ENCODE measurements at places on chromosomes 2 and 18. TPM values are rescaled to one million over a fixed set of nuclear protein-coding genes. Genes with fewer than 3 reads are reported as not detected.

Gene AQP12B
- not detected for total RNA-seq

Gene NCKAP5
- 4.9 TPM for total RNA-seq

Gene BMP10
- total RNA-seq, result not detected

Gene SMYD1
- total RNA-seq, result not detected

Gene TMEM87B
- total RNA-seq, result 31.4 TPM

Gene STPG4
- 0.91 TPM for total RNA-seq

Gene OSR1
- 3.6 TPM for total RNA-seq

Gene DSC3
- total RNA-seq, result 696 TPM

- no peak for DNase-seq
These were observed 225.4 kb upstream of the ID2 start for GRCh38 chr2:8456151-8457091.

DNA sequence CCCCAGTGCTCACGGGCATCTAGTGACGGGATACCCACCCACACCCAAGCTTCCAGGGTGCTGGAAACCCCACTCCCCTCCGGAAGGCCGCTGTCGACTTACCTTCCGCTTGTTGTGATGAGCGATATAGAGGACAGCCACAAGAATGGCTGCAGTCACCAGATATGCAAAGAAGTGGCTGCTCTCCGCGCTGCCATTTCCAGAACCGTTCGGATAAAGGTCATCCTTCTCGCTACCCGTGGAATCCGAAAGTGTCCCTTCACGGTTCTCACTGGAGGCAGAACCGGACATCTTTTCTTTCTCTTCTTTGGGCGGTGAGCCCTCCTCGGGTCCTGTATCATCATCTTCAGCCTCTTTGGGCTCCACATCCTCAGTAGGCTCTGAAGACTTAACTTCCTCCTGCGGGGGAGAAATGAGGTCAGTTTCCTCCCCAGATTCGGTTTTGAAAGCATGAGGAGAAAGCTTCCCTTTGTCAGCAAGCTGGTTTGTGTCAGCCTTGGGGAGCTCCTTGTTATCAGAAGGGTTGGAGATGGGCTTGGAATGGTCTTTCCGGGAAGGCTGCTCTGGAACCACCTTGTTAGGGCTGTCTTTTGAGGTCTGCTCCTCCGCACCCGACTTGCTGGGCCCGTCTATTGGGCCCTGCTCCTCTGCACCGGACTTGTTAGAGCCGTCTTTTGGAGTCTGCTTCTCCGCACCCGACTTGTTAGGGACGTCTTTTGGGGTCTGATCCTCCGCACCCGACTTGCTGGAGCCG, 1.2 kb downstream of the TGOLN2 start:
- DNase-seq, result no peak

GRCh38 chr2:138630164-138630563, 128.6 kb downstream of the SPOPL start:
- no peak for DNase-seq

- DNase-seq, result no peak
These were observed 111.5 kb downstream of the MBP start for GRCh38 chr18:77021075-77021474.

- DNase-seq, result no peak
These were observed 126.2 kb upstream of the VRK2 start for GRCh38 chr2:57920342-57920939.

GRCh38 chr2:54546518-54546917, 90.4 kb downstream of the SPTBN1 start:
- no peak for DNase-seq

DNA sequence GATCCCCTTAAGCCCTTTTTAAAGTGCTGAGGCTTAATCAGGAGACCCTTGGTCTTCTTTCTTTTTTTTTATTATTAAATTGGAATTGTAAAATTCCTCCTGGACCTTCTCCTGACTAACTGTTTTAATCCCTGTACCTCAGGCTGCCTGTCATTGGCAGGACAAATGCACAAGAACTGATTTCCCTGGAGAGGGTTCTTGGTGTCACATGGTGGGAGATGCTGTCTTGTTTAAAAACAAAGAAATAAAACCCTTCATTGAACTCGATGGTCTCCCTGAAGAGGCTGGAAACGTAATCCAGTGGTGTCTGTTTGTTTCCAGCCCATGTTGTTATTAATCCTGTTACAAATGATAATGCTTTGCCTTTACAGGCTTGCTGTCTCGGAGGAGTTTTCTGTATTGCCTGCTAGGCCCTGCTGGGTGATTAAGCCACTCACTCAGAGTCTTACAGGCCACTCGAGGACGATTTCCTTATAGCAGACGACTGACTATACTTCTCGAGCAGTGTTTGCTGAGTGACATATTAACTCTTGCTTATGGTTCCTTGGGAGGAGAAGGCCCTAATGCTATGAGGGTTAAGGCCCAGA, 100.5 kb upstream of the MGAT5 start:
- no peak for DNase-seq

DNA sequence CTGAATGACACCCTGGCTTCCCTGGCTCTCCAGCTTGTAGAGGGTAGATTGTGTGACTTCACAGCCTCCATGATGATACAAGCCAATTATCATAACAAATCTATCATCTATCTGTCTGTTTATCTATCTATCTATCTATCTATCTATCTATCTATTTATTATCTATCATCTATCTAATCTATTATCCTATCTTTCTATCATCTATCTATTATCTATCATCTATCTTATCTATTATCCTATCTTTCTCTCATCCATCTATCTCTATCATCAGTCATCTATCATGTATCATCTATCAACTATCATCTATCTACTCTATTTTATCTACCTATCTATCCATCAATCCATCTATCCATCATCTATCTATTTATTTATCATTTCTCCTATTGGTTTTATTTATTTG, 361.8 kb downstream of the RNF144A start:
- no peak for DNase-seq

DNA sequence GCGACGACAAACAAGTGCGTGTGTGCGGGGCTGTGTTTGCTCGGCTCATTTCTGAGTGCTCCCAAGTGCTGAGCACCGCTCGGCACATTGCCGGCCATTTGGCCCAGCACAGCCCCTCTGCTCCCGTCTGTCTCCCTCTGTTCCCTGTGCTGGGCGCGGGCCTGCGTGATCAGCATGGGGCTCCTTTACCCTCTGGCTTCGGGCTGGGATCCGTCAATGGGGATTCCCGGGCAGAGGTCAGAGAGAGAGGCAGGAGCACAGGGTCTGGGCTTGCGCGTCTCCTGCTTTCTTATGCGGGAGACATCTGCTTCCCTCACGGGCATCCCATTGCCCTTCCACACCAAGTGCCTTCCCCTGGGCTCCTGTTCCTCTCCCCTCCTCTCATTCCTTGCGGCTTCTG, 234.0 kb downstream of the ACKR3 start:
- no peak for DNase-seq

- DNase-seq, result no peak
These were observed 23.0 kb downstream of the EPHA4 start for GRCh38 chr2:221549143-221549542.

All from suprapubic skin (tissue), 4 donors.